Head of caudate nucleus (tissue), 42 donors: ENCODE measurements at places on chromosomes 5 and 9.
A peak's percentile ranks its signal among the peaks of the same experiment; 100 is the strongest.

DNA sequence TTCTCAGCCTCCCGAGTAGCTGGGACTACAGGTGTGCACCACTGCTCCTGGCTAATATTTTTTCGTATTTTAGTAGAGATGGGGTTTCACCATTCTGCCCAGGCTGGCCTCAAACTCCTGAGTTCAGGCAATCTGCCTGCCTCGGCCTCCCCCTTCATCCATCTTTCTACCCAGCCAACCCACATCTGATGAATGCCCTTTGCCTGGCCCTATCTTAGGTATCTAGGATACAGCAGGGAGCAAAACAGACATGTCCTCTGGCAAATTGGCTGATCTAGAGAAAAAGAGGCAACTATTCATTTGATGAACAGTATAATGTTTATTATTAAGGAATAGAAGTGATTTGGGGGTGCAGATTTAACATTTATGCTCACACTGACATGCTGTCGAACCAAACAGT lies 123.0 kb downstream of the TRIO start:
- DNase-seq = no peak

GRCh38 chr5:140364472-140364765 lies 4.4 kb downstream of the SLC4A9 start:
- no peak for DNase-seq

DNA sequence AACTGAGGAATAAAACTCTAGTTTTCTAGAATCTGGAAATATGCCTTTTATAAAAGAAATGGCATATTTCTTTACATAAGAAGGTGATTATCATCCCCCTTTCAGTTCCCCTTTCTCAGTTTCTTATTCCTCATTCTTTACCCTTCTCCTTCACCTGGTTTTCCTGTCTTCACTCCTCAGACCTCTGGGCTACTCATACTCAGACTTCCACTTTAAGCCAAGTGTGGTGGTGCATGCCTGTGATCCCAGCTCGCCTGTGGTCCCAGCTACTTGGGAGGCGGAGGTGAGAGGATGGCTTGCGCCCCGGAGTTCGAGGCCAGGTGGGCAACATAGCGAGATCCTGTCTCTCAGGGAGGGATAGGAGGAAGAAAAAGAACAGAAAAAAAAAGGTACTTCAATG lies 57.2 kb downstream of the RANBP6 start:
- DNase-seq = no peak

DNA sequence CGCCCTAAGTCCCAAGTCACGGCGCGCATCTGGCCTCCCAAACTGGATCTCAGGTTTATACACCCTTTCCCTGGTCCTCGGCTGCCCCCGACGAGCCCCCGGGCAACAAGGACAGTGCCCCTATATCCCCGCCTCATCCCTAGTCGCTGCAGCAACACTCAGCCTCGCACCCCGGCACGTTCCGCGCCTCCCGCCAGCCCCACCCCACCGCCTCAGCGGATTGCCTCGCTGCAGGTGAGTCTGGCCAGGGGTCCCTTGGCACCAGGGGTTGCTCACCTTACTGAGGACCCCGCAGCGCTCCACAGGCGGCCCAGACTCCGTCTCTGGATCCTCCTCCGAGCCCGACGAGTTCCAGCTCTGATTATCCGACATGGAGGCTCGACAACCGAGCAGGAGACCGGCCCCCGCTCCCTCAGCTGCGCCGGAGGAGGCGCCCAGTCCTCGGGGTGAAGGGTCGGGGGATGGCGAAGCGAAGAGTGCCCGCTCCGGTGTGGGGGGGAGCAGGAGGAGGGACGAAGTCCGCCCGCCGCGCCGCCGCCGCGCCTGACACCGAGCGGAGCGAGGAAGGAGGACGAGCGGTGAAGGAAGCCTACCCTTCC lies 494 bp downstream of the CERT1 start:
- DNase-seq = no peak

- peak; percentile 10 for DNase-seq
Measured at GRCh38 chr5:44389090-44389822, at the start of gene FGF10. TSS of gene FGF10 (minus strand) at chr5:44389420. CDS start at chr5:44388682, 738 bp downstream.

DNA sequence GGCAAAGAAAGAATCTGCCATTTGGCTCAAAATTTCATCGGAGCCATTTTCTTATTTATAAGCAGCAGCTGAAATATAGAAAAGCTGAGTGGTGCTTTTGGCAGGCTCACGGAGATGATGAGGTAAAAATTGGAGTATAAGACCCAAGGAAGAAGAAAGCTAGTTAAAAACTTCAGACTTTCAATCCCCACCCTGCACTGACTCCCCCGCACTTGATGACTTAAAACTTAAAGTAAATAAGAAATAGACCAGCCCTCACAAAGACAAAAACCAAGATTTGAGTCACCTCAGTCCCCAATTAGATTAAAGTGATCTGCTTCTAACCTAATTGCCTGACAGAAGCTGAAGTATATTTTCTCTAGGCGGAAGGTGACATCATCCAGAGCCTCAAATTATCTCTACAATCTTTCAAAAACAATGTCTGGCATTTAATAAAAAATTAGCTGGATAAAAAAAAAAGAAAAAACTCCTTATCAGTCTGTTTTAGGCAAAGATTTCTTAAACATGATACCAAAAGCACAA lies 124.0 kb upstream of the PJA2 start:
- no peak for DNase-seq

DNA sequence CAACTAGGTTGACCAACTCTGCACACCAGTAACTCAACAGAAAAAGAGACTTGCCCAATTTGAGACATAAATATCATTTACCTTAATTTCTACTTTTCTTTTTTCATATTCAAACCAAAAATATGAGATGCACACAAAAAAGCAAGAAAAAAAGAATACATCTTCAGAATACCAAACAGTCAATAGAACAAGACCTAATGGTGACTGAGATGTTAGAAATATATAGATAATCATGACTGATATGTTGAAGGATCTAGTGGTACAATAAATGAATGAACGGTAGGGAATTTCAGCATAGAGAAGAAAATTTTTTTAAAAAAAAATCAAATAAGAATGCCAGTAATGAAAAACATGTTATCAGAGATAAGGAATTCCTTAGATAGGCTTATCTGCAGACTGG lies 29.1 kb upstream of the ATG10 start:
- DNase-seq = no peak

GRCh38 chr9:35905051-35905781 lies 786 bp upstream of the HRCT1 start:
- no peak for DNase-seq

GRCh38 chr5:21573416-21574314 lies 1279.5 kb downstream of the CDH12 start:
- DNase-seq = peak; percentile 11

DNA sequence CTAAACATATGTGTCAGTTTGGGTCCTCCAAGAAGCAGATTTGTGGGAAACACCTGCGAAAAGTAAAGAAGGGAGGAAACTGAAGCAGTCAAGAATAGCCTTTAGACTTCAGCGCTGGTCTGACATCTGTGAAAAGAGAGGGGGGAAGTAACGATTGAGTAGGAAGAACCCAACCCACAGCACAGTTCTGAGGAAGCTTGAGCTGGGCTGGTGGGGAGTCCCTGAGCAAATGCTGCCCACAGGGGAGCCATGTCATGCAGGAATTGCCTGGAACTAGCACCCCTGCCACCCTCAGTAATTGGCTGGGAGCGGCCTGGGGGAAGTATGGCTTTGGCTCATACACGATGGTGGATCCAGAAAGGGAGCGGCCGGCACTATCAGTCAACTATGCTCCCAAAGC lies 20.6 kb downstream of the FAM240B start:
- DNase-seq = no peak

DNA sequence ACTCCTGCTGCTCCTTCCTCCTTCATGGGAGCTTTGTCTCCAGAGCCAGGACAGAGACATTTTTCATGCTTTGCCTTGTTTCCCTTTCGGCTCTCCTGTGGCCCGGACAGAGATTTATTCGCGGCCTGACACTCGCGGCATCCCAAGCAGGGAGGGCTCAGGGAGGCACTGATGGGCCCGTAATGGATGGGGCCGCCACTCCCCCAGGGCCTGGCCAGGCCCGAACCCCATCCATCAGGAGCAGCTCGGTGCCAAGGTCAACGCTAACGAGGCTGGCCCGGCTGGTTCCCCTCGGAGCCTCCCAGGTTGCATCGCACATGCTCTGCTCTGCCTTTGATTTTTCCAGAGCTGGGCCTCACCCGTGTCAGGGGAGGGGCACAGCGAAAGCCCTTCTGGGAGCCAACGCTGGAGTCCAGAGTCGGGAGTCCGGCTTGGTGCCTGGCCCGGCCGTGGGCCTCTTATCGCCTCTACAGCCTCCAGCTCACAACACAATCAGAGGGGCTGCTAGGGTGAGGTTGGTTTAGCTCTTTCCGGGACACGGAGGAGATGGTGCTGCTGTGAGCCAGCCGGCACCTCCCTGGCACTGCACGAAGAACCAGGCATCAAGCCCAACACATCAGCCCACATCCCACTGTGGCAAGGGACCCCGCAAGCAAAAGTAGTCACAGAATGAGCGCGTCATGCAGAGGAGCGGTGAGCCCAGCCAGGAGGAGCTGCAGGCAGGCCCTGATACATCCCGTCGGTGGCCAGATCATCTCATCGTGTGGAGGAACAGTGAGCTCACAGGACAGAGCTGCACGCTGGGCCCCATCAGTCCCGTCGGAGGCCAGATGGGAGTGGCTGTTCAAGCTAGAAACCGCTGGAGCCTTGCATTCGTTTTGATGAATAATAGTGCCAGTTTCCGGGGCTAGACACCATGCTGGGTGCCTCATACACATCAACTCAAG lies 72.2 kb upstream of the BARHL1 start:
- no peak for DNase-seq

DNA sequence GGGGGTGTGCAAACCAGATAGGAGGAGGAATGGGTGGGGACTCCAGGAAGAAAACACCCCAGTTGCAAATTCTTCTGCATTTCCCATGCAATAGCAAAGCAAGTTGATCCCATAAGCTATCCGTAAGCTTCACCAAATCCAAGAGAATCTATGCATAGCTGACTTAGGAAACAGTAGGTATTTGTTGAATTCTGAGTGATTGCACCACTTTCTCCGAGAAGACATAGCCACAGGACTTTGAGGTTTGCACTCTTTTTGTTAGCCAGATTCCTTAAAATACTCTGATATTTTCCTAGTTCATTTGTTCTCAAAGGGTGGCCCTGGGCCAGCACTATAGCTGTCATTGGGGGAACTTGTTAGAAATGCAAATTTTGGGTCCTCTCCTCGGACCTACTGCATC lies 271.9 kb downstream of the SLIT3 start:
- DNase-seq = no peak

DNA sequence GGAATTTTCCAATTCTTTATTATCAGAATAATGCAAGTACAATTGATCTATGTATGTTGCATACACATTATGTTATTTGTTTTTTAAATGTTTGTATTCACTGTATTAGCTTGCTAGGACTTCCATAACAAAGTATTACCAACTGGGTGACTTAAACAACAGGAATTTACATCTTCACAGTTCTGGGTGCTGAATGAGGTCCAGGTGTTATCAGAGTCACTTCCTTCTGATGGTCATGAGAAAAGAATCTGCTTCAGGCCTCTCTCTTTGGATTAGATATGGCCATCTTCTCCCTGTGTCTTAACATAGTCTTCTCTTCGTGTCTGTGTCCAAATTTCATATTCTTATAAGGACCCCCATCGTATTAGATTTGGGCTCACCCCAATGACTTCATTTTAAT lies 229.1 kb upstream of the TRPC7 start:
- DNase-seq = no peak

DNA sequence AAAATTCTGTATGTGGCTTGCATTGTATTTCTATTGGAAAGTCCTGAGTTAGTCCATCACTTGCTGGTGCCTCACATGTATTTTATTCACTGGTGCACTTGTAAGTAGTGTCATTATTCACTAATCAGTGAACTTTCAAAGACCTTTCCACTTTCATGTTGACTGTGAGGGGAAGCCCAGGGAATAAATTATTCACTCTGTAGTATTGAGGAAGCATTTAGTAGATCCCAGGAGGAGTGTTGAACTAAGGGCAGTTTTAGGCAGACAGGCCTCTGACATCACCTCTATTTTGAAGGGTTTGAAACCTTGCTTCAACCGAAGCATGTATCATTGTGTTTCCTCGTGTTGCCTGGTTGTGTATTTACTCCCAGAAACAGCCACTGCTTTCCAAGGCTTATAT lies 705.4 kb upstream of the RIOK2 start:
- DNase-seq = no peak

- no peak for DNase-seq
Measured at GRCh38 chr9:4638968-4639367, 23.1 kb upstream of the PLPP6 start.

DNA sequence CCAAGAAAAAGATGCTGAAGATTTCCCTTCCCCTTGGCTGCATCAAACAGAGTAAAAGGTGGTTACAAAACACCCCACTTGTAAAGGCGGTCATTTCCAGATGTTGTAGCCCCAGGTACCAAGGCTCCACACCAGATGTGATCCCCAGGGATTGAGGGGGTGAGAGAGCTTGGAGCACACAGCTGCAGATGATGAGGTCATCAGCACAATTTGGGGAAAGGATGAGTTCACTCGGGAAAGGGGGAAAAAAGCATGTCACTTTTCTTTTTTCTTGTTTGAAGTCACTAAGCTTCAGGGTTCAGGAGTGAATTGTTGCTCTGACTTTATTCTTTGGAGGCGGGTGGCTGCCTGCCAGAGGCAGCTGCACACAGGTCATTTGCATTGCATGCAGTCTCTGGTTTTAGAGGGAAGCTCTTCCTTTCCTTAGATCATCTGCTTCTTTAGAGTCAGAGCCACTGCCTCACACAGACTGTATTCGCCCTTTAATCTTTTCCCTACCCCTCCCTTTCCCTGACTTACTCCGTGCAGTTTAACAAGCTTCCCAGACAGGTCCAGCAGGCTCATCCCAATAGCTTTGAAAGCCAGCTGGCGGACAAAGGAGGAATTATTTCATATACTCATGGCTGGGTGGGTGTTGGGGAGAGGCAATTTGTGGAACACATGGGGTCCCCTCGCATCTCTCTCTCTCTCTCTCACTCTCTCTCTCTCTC lies 409.3 kb upstream of the SLC24A2 start:
- no peak for DNase-seq

- DNase-seq = no peak
Measured at GRCh38 chr9:83291196-83291595, 228.3 kb upstream of the RASEF start.

GRCh38 chr5:26432386-26432785 lies 606.0 kb downstream of the CDH9 start:
- DNase-seq = no peak

GRCh38 chr5:17315710-17316221 lies 98.3 kb downstream of the BASP1 start:
- DNase-seq = no peak

DNA sequence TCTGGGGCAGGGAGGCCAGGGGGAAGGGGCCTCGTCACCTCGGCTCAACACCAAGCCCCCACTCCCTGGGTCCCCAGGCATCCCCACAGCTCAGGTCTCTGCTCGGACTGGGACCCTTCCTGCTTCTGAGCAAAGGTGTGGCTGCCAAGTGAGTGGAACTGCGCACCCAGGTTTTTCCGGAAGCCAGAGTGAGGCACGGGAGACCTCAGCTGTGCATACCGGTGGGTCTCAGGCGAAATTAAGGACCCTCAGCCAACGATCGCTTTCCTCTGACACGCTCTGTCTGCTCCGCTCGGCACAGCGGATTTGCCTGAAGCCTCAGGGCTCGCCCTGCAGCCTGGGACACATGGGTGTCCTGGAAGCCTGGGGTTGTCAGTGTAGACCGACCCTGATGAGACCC lies 41.0 kb upstream of the IRX4 start:
- DNase-seq = no peak
